ENCODE measurements at places on chromosomes 2 and 18. TPM values are rescaled to one million over a fixed set of nuclear protein-coding genes. Genes with fewer than 3 reads are reported as not detected.

GRCh38 chr2:61550375-61551209 lies 12.4 kb upstream of the XPO1 start:
- DNase-seq: no peak

Gene KCNE4
- polyA plus RNA-seq: 16.9 TPM

- DNase-seq: no peak
These were observed 210.6 kb downstream of the SEPTIN10 start for GRCh38 chr2:109402980-109403840.

DNA sequence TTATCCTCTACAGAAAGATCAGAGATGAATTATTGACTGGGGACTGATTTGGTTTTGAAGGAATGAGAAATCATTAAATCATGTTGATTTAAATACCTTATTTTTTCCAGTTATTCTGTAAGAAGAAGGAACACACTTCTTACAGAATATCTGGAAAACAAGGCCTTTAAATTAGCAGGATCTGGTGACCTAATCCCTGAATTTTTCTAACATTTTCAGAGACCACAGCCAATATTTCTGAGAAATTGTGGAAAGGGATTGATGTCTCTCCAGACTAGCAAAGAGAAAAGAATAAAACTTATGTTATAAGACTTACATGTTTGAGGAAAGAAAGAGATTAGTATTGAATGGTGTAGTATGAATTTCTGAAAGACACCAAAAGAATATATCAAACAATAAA lies 104.0 kb downstream of the KCNE4 start:
- DNase-seq: no peak

DNA sequence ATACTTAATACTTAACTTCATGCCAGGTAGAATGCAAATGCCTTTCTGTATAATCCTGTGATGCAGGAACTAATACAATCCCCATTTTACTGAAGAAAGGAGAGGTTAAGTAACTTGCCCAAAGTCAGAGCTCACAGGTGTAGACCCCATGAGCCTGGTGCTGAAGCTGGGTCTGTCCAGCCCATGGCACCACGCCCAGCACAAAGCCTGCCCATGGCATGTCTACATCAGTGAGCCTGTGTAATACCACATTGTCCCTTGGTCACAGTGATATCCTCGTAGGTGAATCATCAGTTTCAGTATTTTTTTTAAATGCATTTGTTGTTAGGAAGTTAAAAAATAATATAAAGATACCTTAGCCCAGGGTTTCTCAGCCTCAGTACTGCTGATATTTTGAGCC lies 69.9 kb upstream of the MCFD2 start:
- DNase-seq: no peak

Gene CDKL4
- 1.2 TPM for polyA plus RNA-seq

DNA sequence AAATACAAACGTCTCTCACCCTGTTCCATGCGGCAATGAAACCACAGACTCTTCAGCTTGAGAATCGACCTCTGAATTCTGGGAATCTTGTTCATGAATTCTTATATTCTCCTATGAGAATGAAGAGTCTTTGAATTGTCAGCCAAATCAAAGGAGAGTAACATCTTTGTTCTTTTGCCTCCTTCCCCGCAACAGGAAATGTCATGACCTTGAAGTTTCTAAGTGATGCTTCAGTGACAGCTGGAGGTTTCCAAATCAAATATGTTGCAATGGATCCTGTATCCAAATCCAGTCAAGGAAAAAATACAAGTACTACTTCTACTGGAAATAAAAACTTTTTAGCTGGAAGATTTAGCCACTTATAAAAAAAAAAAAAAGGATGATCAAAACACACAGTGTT lies 21.8 kb downstream of the TNFAIP6 start:
- DNase-seq: no peak

Gene ERFE
- 7.2 TPM for polyA plus RNA-seq

Gene CCDC141
- 0.30 TPM for polyA plus RNA-seq

Data from left kidney (tissue), 8 donors.